ENCODE measurements at places on chromosomes 16 and 17.

- DNase-seq = no peak
Measured at GRCh38 chr17:36507266-36507665, 20.8 kb downstream of the ZNHIT3 start.

DNA sequence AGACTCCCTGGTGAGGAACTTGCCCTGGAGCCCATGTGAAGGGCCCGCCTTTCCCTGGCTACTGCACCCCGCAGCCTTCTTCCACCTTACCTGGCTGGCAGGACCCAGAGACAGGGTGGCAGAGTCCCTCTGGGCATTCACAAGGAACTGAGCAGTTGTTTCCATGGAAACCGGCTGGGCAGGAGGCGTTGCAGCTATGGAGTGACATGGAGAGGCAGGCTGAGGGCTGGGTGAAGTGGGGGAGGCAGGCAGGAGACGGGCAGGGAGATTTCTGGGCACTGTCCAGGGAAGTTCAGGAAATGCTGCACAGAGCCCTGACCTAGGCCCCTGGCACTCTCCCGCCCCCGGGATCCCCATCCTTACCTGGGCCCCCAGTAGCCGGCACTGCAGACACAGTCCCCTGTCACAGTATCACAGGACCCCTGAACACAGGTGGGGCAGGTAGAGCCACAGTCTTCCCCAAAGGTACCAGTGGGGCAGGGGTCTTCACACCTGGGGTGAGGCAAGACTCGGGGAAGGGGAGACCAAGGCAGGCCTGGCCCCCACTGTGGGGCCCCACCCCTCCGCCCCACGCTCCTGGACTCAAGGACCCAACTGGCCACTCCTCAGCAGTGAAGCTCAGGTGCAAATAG is 5.9 kb downstream of the SCARF1 start:
- DNase-seq = no peak

DNA sequence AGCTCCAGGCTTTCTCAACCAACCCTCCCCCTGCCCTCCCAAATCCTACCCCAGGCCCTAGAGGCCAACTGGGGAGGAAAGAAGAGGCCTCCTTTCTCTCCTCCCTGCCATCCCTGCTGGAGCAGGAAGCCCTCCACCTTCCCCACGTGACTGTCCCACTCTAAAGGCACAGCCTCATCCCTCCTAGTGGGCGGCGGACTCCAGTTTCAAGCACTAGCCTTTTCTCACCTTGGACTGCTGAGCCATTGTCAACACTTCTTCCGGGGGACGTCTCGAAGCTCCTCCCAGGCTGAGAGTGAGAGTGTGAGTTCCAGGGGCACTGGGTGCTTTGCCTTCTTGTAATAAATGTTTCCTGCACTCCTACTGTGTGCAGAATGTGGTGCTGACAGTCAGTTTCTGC is 21.4 kb upstream of the IRX6 start:
- DNase-seq = no peak

GRCh38 chr16:66427871-66428681 is 981 bp downstream of the BEAN1 start:
- no peak for DNase-seq

DNA sequence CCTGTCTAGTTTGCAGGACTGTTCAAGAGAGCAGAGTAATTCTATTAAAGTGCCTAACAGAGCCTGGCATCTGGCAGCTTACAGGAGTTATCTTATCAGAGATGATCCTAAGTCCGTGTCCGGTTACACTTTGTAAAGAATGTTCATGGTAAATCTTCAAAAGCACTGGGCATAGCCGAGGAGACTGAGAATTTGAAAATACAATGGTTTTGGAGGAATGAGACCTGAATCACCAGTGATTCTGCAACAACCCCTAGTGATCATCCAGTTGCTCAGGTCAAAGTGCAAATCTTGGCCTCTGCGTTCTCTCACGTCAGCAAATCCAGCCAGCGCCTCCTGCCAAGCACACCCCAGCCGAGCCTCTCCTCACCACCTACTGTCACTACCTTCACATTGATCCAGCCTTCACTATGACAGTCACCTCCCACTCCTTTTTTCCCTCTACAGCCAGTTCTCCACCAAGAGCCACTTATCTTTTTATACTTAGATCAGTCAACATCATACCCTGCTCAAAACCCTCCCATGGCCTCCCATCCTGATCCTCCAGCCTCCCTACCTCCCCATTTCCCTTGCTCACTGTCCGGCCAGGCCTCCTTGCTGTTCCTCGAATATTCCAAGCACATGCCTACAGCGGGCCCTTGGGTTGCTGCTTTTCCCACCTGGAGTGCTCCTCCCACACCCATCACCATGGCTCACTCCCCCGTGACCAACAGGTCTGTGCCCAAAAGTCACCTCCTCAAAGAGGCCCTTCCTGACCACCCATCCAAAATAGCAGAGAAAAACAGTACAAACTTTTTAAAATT is 57.4 kb upstream of the ERN1 start:
- DNase-seq = no peak

- no peak for DNase-seq
Measured at GRCh38 chr16:3668626-3669025, 14.1 kb downstream of the DNASE1 start.

GRCh38 chr16:81528256-81528655 is 83.6 kb downstream of the CMIP start:
- DNase-seq = no peak
